ELF-1 (cell line): ENCODE measurements at places on chromosomes 16 and 17.

DNA sequence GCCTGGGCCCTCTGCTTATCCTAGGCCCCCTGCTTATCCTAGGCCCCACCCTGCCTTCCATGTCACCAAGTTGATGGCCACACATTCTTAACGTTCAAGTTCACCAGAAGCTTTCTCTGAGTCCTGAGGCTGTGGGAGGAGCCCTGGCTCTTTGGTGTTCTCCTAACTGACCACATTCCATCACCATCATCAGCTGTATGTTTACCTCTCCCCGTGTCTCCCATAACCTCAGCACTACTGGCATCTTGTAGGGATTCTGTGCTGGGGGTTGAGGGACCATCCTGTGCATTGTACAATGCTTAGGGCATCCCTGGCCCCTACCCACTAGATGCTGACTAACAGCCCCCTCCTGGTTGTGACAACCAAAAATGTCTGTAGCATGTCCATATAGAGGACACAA, 99.3 kb downstream of the NDE1 start:
- DNase-seq = peak; percentile 7

GRCh38 chr16:29675811-29676643, 3.0 kb upstream of the QPRT start:
- peak; percentile 75 for DNase-seq

GRCh38 chr17:47620503-47621245, 29.0 kb upstream of the KPNB1 start:
- no peak for DNase-seq

- DNase-seq = peak; percentile 82
These were observed 15.0 kb upstream of the C17orf58 start for GRCh38 chr17:68011199-68011665.

DNA sequence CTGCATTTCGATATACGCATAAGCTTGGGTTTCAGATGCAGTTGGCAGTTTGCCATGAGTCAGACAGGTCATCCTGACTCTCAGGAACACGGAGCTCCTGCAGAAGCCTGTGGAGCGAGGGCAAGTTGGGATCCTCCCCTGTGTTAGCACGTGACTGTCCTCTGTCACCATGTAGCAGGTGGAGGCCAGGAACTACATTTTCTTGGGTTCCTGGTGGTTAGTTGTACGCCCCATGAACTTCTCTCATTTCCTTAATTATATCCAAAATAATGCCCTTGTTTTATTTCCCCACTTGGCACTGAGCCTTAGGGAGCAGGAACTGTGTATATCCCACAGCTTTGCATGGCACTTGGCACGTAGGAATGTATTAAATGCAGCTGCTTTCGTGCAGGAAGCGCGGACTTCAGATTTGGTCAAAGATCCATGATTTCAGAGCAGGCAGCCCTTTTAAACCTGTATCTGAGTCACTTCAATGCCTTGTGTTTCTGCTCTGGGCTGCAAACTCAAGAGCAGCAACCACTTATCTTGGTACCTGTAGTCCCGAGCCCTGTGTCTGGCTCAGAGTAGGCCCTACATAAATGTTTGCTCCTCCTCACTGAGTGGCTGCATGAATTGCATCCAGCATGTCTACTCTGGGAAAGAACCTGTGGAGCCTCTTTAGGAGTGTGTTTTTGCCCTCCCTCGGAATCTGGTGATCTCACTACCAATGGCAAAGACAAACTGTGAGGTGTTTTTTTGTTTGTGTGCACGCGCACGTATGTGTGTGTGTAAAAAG, 428.4 kb downstream of the MAF start:
- DNase-seq = no peak

DNA sequence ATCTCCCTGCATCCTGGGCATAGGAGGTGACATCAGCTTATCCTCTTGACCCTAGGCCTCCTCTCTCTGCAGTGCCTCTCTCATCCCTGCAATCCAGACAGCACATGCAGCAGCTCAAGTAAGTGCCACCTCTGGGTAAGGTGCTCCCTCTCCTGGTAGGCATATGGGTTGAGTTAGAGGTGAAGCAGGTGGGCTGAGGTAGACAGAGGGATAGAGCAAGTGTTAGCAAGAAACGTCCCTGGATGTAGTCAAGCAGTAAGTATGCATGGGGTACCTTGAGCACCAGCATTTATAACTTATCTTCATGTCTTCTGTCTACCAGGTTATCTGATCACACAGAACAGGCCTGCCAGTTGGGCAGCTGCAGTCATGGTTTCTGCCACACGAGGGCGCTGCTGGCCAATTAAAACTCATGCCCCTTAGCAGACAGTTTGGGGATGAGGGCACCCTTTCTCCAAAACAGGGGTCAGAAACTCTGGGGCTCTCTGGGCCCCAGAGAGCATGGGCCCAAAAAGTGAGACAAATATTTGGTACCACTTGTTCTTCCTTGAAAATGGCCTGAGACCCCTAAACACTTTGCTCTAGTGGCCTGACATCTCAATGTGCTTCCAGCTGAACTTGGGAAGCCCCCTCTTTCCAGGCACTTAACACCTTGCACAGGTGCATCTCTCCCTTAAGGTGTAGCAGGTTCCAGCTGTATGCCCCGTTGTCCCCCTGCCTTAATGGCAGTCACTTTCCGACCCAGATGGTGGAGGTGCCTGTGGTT, 59.8 kb downstream of the NEUROD2 start:
- peak; percentile 82 for DNase-seq
